ENCODE measurements at places on chromosomes 1 and 21.

DNA sequence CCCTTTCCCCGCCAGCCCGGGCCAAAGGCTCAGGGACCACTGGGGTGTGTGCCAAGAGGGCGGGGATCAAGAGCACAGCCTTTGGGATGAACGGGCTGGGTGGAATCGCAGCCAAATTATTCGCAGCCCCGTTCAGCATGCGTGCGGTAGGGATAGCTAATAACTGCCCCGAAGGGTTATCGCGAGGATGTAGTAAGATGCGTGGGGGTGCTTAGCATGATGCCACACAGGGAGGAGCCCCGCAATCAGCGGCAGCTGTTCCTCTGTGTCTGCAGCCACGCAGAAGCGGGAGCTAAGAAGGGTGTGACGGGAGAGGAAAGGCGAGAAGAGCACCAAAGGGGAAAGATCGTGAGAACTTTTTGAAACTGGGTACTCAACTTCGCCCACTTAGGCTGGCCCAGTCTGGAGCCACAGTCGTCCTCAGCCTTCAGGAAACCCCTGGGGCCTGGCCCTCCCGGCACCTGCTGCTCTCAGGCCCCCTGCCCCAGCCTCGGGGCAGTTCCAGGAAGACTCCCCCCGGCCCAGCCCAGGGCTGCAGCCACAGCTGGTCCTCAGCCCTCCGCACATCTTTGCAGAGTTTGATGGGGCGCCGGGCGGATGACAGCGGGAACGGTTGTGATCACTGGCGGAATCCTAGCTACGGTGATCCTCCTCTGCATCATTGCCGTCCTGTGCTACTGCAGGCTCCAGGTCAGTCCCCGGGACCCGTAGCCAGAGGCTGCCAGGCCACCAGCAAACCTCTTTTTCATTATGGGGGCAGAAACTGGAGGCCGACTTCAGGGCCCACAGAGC is 64.9 kb downstream of the TOR1AIP2 start:
- no peak for DNase-seq

DNA sequence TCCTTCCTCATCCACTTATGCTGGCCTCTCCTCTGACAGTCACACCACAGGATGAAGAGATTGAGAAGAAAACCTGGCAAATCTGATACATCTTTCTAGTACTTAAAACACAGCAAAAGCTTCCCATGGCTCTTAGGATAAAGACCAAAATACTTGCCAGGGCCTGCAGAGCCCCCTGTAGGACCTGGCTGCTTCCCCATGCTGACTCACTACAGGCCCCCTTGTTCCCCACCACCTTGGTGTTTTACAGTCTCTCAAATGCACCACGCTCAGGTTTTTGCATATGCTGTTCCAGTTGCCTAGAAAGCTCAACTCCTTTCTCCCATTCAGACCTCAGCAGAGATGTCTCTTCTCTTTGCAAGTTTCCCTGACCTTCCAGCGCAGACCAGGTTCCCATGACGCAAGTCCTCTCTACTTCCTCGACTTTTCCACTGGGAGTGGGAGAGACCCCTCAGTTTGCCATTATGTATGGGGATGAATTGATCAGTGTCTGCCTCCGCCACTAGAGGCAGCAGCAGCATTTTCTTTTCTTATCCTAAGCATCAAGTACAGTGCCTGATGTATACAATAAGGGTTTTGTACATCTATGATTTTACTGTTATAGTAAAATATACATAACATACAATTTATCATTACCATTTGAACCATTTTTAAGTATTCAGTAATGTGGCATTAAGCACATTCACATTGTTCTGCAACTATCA is 113.8 kb upstream of the C8B start:
- no peak for DNase-seq

DNA sequence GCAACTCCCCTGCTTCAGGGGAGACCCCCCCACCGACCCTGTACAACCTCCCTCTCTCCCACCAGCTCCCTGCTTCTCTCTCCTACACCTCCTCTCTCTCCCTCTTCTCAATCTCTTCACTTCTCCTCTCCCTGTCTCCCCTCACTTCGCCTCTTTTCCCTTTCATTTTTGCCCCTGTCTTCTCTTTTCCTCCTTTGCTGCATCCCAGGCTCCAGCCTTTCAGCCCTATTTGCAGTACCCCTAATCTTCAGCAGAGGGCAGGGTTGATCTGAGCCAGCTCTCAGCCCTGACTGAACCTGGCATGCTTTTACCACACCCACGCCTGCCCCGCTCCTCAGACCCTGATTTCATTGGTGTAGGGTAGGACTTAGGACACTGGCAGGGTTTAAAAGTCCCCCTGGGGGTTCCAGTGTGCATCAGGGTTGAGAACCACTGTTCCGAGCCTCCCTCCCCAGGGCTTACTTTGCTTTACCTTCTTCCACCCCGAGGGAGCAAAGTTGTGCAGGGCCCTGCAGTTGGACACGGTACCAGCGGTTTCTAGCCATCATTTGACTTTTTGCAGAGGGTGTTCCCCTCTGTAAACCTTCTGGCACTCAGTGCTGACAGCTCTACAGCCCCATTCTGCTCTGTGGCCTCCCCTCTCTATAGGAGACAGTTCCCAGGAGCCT is 67.3 kb upstream of the CNTN2 start:
- peak; percentile 59 for DNase-seq

DNA sequence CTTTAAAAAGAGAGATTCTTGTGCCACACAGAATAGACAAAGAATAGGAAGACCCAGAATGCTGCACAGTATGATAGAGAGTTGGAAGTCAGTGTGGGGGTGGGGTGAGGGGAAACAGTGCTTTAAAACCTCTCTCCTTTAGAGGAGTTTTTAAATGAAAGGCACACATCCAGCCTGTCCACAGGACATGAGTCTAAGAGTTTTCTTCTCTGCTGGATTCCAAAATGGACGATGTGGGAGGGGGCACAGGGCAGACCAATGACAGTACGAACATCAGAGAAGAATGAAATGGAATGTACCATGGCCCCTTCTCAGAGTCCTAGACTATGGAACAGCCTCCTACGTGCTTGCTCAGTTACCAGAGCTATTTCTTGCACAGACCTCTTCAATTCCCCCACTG is 458.2 kb upstream of the DAB1 start:
- DNase-seq: no peak

DNA sequence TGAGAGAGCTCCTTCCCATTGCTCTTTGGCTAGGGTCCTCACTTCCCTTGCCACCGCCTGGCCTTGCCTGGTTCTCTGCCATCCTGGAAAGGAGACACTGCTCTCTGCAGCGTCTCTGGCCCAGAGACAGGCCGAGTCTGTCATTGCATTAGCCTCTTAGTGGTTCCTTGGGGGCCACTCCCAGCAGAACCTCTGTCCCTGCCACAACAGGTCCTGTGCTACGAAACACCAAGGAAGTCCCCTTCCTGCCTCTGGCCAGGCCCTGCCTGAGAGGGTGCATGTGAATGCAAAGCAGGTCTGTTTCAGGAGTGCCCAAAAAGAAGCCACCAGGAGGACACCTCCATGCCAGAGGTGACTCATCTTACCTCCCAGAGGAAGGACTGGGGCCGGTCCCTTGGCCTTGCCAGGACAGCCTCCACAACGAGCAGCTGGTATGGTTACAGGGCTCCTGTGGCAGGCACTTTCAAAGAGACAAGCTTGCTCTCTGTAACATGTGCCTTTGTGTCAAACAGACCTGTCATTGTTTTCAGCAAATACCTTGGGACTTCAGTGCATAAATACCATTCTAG is 59.6 kb downstream of the VPS26C start:
- no peak for DNase-seq

DNA sequence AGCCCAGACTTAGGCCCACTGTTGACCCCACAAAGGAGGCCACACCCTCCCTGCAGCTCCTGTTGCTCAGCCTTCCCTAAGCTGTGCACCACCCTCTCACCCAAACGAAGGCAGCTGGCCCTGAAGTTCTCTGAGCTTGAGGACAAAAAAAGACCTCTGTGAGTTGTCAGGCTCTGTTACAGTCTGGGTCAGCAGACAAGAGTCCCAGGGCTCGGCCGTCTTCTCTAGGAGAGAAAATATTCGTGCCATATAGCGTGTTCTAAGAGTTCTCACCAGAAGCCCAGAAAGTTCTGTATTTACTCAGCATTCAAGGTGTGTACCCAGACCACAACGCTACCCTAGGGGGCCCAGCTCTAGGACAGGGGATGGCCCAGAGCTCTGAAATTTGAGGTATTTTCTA is 25.5 kb upstream of the LYST start:
- no peak for DNase-seq

DNA sequence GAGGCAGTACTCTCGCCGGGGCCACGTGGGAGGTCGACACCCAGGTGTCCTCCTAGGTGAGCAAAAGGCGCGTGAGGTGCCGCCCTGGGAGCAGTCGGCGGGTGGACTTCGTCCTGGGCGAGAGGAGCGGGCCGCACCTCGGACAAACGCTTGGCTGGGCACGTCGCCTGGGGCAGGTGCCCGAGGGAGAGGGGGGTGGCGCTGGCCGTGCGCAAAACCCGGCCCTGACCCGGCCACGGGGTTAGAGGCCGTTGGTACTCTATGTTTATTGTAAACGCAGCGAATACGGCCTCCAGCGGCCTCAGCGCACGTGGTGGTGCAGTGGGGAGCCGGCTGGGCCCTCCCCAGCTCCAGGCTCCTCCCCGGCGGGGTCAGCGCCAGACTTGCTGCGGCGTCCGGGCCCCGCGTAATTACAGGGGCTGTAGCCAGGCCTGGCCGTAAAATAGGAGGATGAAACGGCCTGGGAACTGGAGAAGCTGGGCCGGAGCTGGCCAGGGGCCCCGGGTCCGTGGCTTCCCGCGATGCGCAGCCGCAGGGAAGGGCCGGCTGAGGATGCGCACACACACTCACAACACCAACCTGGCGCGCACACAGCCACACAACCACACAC is 1.6 kb upstream of the EFNA1 start:
- DNase-seq: no peak

DNA sequence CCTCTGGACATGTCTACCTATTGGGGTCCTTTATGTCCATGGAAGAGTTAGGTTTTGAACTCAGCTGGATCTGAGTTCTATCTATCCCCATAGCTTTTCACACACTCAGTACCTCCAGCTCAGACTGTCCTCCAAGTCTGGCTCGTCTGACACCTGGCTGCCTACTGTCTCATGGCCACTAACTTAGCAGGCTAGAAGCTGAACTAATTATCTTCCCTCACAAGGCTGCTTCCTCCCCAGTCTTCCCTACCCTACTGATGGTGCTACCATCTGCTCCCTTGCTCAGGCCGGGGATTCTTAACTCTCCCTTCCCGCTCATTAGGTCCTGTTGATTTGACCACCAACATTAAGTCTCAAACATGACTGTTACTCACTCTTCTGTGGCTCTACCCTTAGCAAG is 13.4 kb downstream of the VANGL2 start:
- DNase-seq: no peak

DNA sequence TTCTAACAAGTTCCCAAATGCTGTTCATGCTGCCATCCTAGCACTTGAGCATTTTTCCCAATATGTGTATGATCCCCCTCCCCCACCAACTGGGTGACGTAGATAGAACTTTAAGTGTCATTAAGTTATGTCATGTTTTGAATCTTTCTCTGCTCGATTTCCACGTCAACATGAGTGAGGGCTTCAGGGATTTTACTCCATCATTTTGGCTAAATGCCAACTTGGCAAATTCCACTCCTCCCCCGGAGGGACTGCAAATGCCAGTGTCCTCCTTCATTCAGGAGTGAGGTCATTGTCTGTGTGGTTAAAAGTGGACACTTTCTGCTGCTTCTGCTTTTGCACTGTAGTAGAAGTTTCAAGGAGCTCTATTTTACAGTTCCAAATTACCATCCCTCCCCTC is 201.7 kb downstream of the FGGY start:
- DNase-seq: no peak

DNA sequence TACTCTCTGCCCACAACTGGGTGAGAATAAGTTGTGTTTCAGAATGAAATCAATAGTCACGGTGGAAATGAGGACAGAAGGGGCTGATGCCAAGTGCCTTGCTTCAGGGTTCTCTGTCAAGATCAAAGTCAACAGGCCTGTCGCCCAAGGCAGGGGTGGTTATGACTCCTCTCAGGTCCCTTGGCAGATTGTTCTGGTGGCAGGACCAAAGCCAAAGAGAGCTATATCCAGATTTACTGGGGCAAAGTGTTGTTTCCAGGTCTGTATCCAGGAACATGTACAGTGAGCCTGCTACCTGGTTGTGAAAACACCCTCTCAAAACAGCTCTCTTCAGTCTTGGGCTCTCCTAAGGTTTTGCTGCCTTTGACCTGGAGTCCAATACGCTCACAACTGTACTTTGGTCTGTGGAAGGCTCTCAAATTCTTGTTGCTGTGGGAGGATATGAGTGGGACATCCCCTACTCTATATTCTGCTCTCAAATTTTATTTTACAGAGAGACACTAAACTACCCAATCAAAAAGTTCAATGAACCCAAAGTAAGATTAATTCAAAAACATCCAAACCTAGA is 175.1 kb upstream of the ETV3 start:
- DNase-seq: no peak

- no peak for DNase-seq
Measured at GRCh38 chr21:34609244-34609932, 5.5 kb downstream of the RCAN1 start.

DNA sequence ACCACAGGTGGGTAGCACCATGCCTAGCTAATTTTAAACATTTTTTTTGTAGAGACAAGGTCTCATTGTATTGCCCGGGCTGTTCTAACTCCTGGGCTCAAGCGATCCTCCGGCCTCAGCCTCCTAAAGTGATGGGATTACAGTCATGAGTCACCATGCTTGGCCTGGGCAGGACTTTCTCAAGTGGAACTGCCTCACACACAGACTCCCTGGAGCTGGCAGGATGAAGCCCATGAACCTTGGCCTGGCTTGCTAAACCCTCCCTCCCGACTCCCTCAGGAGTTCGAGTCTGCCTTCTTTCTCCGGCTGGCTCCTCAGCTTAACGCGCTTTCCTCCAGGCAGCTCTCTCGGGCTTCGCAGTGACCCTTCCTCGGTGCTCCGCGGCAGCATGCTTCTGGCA is 7.7 kb upstream of the ECE1 start:
- no peak for DNase-seq

DNA sequence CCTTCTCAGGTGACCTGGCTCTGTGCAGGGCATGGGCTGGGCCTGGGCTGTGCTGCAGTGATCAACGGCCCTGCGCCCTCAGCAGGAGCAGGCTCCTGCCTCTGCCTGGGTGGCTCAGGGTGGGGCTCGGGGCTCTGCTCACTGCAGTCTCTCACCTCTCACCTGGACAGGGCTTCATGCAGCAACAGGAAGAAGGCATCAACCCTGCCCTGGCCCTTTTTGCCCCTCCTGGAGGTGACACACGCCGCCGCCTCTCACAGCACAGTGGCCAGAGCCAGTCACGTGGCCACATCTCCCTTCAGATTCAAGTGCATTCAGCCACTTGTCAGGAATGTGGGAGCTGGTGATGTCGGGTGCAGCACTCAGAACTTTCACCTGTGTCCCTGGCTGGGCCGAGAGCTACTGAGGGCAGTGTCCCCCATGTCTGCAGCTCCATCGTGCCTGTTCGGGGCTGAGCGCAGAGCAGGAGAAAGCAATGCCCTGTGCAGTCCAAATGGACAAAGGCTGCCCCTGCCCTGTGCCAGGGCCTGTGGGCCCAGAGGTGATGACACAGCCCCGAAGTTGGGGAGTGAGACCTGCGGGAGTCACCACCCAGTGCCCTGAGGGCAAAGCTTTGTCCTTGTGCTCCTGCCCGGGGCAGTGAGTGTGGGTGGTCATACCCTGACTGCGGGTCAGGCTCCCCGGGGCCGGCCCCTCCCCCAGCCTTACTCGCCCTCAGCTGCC is 314.0 kb downstream of the PTPRU start:
- DNase-seq: no peak
